ENCODE measurements at places on chromosomes 1 and 21.

- no peak for DNase-seq
Measured at GRCh38 chr1:67777016-67777415, 56.3 kb downstream of the GNG12 start.

- no peak for DNase-seq
Measured at GRCh38 chr1:218585511-218586184, 240.5 kb downstream of the TGFB2 start.

GRCh38 chr1:14794136-14794768 lies 195.8 kb downstream of the KAZN start:
- no peak for DNase-seq

- no peak for DNase-seq
Measured at GRCh38 chr1:119958223-119958622, 61.9 kb upstream of the ADAM30 start.

DNA sequence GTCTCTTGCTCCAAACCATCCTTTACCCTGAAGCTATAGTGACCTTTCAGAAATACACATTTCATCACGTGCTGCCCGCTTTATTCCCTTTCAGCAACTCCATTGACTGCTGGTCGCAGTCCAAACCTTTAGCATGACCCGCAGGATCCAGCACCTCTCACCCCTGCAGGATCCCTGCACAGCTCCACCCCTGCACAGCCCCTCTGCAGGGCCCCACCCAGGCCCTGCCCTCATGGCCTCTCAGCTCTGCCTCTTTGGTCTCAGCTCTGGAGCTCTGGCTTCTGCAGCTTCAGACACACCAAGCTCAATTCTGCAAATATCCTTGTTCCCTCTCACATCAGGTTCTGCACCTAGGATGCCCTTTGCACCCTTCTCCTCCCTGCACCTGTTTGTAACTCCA lies 264.9 kb upstream of the C1orf174 start:
- no peak for DNase-seq

GRCh38 chr1:248848602-248849001 lies 10.3 kb downstream of the ZNF692 start:
- DNase-seq, result no peak

DNA sequence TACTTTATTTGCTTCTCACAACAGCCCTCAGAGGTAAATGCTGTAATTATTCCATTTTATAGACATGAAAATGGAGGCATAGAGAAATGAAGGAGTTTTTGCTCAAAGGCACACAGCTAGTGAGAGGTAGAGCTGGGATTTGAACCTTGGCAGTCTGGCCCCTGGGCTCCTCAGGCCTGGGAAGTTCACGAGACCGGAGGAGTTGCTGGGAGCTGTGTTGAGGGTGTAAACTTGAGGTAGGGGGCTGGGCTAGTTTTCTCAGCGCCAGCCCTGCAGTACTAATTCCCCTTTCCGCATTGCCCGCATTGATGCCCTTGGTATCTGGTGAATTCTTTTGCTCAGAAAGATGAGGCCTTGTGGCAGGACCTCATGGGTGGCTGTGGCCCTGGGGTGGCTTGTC lies 73.3 kb downstream of the PTPRU start:
- no peak for DNase-seq

- no peak for DNase-seq
Measured at GRCh38 chr1:197799271-197799670, 24.0 kb upstream of the DENND1B start.
